ENCODE measurements at places on chromosomes 2 and 18. TPM values are rescaled to one million over a fixed set of nuclear protein-coding genes. Genes with fewer than 3 reads are reported as not detected.
A peak's percentile ranks its signal among the peaks of the same experiment; 100 is the strongest.

GRCh38 chr2:177334940-177335543 is 57.5 kb upstream of the AGPS start:
- H3K27me3 ChIP-seq, result no peaks in the 10 kb centered on the region
- no peak overlapping the region for H3K27ac ChIP-seq
- no peak for DNase-seq
- H3K4me3 ChIP-seq, result no peak overlapping the region
- no peaks in the 10 kb centered on the region for H3K36me3 ChIP-seq

- no peak overlapping the region for H3K27ac ChIP-seq
- H3K27me3 ChIP-seq, result no peaks in the 10 kb centered on the region
- peaks cover 57% of the 10 kb centered on the region for H3K36me3 ChIP-seq
These were observed 37.8 kb downstream of the GORASP2 start for GRCh38 chr2:170966648-170967396.

DNA sequence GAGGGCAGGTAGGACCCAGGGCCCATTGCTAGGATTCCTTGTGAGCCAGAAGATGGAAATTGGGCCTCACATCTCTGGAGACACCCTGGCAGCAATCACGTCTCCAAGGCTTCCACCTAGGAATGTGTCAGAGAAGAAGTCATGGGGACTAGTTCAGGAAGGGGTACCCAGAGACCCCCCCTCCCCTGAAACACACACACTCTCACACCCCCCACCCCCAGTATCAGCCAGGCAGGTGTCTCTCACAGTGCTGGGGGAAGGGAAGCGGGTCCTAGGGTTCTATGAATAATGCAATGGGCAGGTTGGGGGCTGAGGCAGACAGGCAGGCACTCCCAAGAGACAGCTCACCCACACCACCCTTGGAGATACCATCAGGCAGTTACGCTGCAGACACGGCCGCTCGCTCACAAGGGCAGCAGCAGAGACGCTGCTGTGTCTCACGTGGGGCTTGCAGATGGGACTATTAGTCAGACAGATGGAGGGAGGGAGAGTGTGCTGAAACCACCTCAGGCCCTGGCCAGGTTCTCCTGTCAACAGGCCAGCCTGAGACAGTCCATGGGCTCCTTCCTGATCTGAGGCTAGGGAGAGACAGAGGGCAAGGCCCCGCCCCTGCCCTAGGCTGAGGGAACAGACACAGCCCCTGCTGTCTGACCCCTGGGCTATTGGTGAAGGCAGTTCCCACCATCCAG is 134.6 kb downstream of the CYP26B1 start:
- no peaks in the 10 kb centered on the region for H3K27me3 ChIP-seq
- no peaks in the 10 kb centered on the region for H3K36me3 ChIP-seq
- no peak for DNase-seq
- no peak overlapping the region for H3K27ac ChIP-seq

GRCh38 chr2:29747786-29748470 is 173.5 kb downstream of the ALK start:
- no peaks in the 10 kb centered on the region for H3K27me3 ChIP-seq
- H3K36me3 ChIP-seq, result no peaks in the 10 kb centered on the region
- no peaks in the 10 kb centered on the region for H3K4me1 ChIP-seq
- no peak overlapping the region for H3K4me3 ChIP-seq
- DNase-seq, result no peak

DNA sequence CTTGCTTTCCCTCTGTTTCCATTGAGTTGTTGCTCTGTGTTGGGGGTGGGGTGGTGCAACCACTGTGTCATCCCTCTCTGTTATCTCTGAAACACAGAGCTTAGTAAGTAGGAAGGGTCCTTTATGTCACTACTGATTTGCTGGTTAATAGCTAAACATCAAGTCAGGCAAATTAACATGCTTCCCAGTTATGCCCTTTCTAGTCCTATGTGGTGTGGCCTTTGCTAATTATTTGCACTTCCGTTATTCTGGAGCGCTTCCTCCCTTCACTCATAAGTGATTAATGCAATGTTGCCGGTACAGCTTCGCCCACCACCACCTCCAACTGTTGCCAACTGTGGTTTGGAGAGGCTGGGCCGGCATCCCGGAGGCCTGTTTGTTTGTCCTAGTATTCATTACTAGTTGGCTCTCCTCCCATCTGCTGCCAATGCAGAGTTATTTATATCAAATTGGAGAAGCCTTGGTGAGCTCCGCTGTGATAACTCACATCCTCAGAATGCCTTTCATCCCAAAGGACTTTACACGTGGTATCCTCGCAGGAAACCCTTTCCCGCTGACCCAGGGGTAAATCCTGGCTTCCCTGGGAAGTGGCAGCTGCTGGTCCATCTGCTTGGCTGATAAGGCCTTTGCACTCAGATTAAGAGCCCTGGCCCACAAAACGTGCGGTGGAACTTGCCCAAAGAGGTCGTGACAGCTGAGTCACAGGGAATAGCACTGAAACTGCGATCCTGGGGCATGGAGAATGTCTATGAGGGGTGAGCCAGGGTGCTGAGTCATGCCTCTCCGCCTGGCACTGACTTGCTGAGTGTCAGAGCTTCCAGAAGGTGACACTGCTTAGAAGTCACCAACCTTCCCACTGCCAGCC is 72.0 kb upstream of the ZCCHC2 start:
- no peak overlapping the region for H3K4me3 ChIP-seq
- no peaks in the 10 kb centered on the region for H3K4me1 ChIP-seq
- H3K27me3 ChIP-seq, result no peaks in the 10 kb centered on the region
- no peaks in the 10 kb centered on the region for H3K36me3 ChIP-seq
- DNase-seq, result no peak

- H3K27me3 ChIP-seq, result no peaks in the 10 kb centered on the region
- DNase-seq, result no peak
- no peak overlapping the region for H3K4me3 ChIP-seq
- H3K27ac ChIP-seq, result no peak overlapping the region
These were observed 129.0 kb upstream of the ACVR2A start for GRCh38 chr2:147715807-147716206.

DNA sequence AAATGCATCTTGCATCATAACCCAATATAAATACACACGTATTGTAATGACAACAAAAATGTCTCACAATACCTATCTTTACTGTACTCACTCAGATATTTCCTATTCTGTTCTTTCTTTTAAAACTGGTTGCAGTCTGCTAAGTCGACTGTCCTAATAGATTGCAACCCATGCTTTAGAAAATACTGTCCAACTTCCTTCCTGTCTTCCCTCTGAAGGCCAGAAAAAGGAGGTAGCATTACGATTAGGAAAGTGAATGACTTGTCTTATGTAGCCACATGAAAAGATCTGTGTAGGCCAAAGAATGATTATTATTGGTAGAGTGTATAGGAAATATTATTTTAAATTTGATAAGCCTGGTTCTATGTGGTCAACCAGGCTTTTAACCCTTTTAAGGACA is 134.1 kb downstream of the FAM210A start:
- no peak for DNase-seq
- H3K4me1 ChIP-seq, result no peaks in the 10 kb centered on the region
- no peaks in the 10 kb centered on the region for H3K27me3 ChIP-seq
- H3K27ac ChIP-seq, result no peak overlapping the region
- H3K4me3 ChIP-seq, result no peak overlapping the region

DNA sequence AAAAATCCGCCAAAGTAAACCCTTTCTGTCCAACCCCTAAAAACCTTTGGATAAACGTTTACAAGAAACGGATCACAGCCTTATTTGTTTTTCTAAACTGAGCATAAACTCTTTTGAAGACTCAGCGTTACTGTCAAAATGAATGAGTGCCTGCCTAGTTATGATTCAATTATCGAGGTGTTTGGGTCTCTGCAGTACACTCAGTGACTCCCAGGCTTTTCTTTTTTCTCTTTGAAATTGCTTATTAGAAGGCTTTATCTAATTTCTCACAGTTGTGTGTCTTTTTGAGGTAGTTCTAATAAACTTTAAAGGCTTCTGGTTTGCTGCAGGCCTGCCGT is 663 bp downstream of the RHBDD1 start:
- H3K36me3 ChIP-seq, result peaks cover 8% of the 10 kb centered on the region
- peaks cover 5% of the 10 kb centered on the region for H3K4me1 ChIP-seq
- peak overlapping the region; percentile 69 for H3K27ac ChIP-seq
- peak overlapping the region; percentile 67 for H3K4me3 ChIP-seq
- DNase-seq, result no peak
- peaks cover 6% of the 10 kb centered on the region for H3K27me3 ChIP-seq

- peaks cover 51% of the 10 kb centered on the region for H3K27me3 ChIP-seq
- peak; percentile 81 for DNase-seq
- H3K4me1 ChIP-seq, result peaks cover 9% of the 10 kb centered on the region
- H3K36me3 ChIP-seq, result no peaks in the 10 kb centered on the region
- peak overlapping the region; percentile 75 for H3K4me3 ChIP-seq
These were observed 18.3 kb downstream of the POU3F3 start for GRCh38 chr2:104871972-104872865.

The FBXO48 gene
- 1.1 TPM for total RNA-seq

- no peak for DNase-seq
- no peak overlapping the region for H3K4me3 ChIP-seq
- H3K36me3 ChIP-seq, result no peaks in the 10 kb centered on the region
- H3K27ac ChIP-seq, result no peak overlapping the region
- H3K4me1 ChIP-seq, result no peaks in the 10 kb centered on the region
These were observed 97.3 kb upstream of the CHAC2 start for GRCh38 chr2:53670331-53670730.

GRCh38 chr18:8816220-8816619 is 110.9 kb downstream of the MTCL1 start:
- H3K27me3 ChIP-seq, result no peaks in the 10 kb centered on the region
- H3K27ac ChIP-seq, result no peak overlapping the region
- no peak for DNase-seq
- H3K4me3 ChIP-seq, result no peak overlapping the region

GRCh38 chr2:96538487-96539214 is 2.1 kb downstream of the ARID5A start:
- H3K4me3 ChIP-seq, result peak overlapping the region; percentile 73
- peaks cover 14% of the 10 kb centered on the region for H3K4me1 ChIP-seq
- peaks cover 29% of the 10 kb centered on the region for H3K27me3 ChIP-seq
- H3K36me3 ChIP-seq, result no peaks in the 10 kb centered on the region
- no peak overlapping the region for H3K27ac ChIP-seq
- peak; percentile 76 for DNase-seq

The LYPD6 gene
- 8.9 TPM for total RNA-seq

The LYPD1 gene
- 2.1 TPM for total RNA-seq

DNA sequence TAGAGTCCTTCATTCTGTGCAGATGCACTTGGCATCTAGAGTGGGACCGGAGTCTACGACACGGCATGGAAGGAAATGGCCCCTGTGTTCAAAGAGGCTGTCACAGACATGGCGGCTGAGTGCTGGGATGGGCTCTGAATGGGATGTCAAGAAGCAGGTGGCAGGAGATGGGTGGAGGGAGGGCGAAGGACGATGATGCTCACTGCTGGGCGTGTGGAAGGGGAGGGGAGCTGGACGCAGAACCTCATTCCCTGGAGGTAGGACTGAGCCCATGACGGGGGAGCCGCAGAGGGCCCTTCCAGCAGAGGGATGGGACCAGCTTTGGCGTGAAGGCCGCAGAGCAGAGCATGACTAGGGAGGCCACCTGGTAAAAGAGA is 18.8 kb upstream of the ALPI start:
- no peak overlapping the region for H3K27ac ChIP-seq
- peaks cover 2% of the 10 kb centered on the region for H3K27me3 ChIP-seq
- no peaks in the 10 kb centered on the region for H3K36me3 ChIP-seq
- H3K4me3 ChIP-seq, result no peak overlapping the region
- DNase-seq, result no peak

DNA sequence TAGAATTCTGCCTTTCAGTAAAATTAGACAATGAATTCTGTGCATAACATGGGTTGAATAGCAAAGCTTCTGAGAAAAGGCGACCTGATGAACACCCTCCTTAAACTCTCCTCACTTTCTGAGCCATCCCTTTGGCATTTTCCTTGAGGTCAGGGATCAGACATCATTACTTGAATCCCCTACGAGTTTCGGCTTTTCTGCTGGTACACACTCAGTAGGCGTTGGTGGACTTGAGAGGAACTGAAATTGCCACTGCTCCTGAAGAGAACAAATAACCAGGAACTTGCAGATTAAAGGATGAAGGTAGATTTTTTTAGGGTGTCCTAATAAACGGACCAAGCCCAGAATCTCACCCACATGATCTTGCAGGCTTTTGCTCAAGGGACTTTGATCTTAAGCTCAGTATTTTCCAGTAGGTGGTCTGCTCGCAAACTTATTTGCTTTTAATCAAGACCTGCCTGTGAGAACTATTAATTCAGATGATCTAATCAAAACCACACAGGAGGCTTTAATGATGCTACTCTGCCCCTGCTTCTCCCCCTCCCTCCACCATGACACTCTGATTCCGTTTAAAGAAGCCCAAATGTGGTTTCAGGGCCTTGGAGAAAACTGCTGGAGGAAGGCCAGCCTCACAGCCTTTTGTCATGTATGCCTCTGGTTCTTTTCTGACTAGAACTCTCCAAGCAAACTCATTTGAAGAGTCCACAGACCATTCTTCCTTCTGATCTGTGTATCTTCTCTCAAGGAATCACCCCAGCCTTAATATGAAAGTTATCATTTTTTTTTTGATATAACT is 124.9 kb downstream of the PRKCE start:
- H3K27me3 ChIP-seq, result no peaks in the 10 kb centered on the region
- DNase-seq, result no peak
- no peaks in the 10 kb centered on the region for H3K36me3 ChIP-seq
- H3K4me3 ChIP-seq, result no peak overlapping the region

The TRIM54 gene
- total RNA-seq, result 4.2 TPM

DNA sequence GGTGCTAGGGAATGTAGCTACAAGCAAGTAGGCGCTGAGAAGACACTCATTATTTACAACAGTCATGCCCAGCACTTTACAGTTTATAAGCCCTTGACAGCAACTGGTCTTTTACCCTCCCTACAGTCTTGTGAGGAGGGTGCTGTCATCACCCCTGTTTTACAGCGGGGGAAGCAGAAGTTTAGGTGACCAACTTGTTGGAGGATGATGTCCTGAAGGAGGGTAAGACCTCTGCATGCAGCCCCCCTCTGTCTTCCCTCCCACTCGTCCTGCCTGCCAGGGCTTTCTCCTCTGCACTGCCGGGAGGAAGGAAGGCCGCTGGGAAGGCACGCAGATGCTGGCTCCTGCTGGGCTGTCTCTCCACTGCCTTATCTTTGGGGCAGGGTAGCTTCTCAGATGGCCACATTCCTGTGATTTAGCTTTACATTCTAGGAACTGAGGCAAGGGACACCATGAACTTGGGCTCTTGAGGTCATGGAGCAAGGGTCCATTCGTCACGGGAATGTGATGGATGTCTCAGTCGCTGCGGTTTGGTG is 972 bp downstream of the IL1R1 start:
- no peak overlapping the region for H3K4me3 ChIP-seq
- DNase-seq, result no peak
- peaks cover 8% of the 10 kb centered on the region for H3K4me1 ChIP-seq
- H3K36me3 ChIP-seq, result no peaks in the 10 kb centered on the region
- peaks cover 29% of the 10 kb centered on the region for H3K27me3 ChIP-seq

The PLGLB1 gene
- 0.54 TPM for total RNA-seq

The INHA gene
- total RNA-seq, result 0.73 TPM

The PTPRM gene
- 4.1 TPM for total RNA-seq

DNA sequence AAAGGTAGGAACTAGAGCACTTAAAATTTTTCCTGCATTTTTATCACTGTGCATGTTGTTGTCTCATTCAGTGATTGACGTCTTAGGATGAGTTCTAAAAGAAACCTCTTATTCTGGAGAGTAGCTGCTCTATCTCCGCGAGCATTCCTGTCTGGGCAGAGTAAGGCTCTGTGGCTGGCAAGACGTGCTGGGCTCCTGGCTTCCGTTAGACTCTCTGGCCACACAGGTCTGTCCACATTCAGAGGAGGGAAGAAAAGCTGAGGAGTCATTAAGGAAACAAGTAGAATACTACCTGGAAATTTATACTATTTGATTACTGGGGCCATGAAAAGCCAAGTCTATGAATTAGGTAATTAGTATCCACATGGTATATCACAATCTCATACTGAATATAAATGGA is 138.0 kb upstream of the DNMT3A start:
- H3K27ac ChIP-seq, result no peak overlapping the region
- no peaks in the 10 kb centered on the region for H3K27me3 ChIP-seq
- H3K4me1 ChIP-seq, result no peaks in the 10 kb centered on the region
- no peak overlapping the region for H3K4me3 ChIP-seq
- no peaks in the 10 kb centered on the region for H3K36me3 ChIP-seq
- no peak for DNase-seq

All from H1 (cell line).